ENCODE measurements at places on chromosomes 6 and 20.

DNA sequence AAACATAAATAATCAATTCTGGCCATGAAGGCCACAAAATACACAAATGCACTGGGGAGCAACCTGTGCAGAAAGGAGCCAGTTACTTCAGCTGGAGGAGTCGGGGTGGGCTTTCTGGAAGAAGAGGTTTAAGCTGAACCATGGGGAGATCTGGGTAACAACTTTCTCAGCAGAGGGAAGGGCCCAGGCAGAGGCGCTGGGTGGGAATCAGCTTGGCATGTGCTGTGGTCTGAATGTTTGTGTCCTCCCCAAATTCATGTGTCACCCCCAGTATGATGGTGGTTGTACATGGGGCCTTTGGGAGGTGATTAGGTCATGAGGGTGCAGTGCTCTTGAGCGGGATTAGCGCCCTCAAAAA lies 107.9 kb downstream of the SYCP2 start:
- DNase-seq = no peak

GRCh38 chr20:25286917-25287316 lies 39.0 kb downstream of the PYGB start:
- DNase-seq = no peak

DNA sequence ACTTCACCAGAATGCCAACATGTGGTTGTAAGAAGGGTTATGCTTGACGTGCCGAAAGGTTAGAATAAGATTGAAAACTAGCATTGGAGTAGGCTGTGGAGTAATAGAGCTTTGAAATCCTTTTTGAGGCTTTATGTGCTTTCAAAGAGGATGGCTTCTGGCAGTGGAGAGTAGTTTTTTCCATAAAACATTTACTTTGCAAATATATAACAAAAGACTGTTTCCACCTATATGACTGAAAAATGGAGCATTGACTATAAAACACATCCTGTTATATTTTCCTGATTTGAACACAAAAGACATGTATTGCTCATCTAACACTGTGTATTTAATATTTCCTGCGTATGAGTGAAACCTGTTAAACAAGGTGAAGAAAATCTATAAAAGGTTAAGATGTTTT lies 38.8 kb downstream of the ZFAND3 start:
- no peak for DNase-seq

GRCh38 chr6:25266456-25267100 lies 12.6 kb upstream of the CARMIL1 start:
- no peak for DNase-seq

DNA sequence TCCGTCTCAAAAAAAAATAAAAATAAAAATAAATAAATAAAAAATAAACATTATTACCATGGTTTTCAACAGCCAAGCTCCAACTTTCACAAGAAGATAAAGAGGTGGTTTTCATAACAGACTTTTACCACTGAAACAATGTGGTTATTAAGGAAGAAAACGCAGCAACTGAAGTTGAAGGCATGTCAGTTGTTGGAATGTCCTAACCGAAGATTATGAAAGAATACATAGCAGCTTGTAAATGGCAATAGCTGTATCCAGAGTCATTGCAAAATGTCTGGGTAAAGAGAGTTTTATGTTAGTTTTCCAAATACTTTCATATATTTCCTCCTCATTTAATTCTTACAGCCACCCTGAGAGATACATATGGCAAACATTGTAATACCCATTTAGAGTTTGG lies 161.6 kb upstream of the MARCKS start:
- no peak for DNase-seq

- DNase-seq = no peak
Observed at GRCh38 chr20:63449025-63449424, 23.4 kb downstream of the KCNQ2 start.

DNA sequence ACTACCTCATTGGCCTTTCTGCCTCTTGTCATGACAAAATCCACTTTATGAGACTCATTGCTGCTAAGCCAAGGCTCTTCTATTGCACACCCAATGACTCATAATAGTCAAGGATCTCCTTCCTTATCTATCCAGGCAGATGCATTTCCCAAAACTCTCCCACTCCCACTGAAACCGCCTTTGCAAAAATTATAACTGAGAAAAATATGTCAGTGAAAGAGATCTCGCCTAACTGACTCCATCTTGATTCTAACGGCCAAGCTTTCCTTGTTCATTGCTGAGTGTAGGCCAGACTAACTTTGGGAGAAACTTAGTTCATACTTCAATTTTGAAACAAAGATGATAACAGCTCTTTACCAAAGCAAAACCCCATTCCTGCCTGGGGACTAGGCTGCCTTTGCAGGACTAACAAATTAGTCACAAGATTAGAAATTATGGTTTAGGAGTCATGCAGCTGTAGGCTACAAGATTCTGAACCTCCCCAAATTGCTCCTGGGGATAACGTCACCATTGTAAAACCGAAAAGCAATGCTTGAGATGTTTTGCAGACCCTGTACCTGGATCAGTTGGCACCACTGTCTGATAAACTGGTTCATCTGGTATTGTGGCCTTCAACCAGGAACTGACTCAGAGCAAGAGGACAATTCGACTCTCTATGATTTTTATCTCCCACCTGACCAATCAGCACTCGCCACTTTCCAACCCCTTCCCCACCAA lies 47.1 kb downstream of the HAO1 start:
- DNase-seq = no peak

GRCh38 chr6:169252505-169253189 lies 999 bp downstream of the THBS2 start:
- DNase-seq = no peak

All from activated CD4-positive, alpha-beta T cell treated with anti-CD3 and anti-CD28 coated beads for 24 hours (primary cell).